Left hindlimb (tissue), 1 donor: ENCODE measurements at places on chromosomes 2 and 18.

- DNase-seq: no peak
Observed at GRCh38 chr2:121969166-121969565, 213.7 kb downstream of the TSN start.

DNA sequence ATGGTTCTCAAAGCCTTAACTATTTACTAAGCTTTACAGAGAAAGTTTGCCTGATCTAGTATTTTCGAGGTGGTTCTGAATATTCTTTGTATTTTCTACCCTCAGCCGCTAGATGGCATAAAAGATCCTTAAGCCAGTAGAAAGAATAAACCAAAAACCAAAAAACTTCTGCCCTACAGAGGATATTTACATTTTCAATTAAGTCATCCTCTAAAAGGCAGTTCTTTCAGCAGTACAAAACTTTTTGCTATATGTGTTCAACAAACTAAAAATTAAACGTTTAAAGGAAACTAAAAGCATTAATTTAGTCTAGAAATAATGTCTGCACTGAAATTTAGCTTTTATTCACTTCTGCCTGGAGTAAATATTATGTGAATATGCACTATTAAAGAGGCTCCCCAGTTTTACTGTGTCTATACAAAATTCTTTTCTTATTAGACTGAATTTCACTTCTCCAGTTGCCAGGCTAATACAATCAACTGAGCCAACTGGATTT lies 297.5 kb downstream of the PIEZO2 start:
- no peak for DNase-seq

DNA sequence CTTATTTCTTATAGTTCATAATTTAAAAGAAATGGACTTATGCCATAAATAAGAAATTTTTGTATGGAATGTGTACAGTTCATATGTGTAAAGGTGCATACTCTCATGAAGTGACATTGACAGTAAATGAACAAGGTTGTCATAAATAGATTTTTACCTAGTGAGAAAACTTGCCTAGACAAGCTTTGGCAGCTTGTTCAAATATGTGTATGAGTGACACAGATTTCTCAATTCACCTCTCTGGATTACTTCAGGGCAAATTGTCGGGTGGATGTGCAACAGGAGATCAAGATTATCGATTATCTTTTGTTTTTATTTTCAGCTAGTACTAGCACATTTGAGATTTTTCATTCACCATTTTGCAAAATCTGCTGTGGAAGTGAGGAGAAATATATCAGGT lies 758.1 kb upstream of the ACVR2A start:
- no peak for DNase-seq

DNA sequence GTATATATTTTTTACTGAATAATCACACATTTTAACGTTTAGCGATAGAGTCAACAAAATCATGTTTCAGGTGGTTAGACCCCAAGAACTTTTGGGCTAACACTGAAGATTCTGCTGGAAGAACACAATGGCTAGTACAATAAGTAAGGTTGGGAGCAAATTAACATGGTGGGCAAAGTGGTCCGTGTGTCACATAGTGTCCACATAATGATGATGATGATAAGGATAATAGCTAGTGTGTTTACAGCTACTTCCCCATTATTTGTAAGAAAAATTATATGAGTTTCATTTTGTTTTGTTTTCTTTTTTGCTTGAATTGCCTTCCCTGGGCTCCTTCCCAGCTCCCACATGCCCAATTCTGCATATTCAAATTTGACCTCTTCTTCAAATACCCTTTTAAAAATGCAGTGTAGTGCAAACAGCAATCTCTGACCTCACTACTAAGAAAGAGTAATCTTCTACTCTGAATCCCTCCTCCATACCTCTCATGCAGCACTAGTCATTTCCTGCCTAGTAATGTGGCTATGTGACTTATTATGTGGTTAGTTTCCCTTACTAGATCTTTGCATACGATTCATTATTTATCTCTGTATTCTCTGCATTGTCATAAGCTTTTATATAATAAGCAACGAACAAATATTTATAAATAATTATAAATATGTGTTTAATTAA lies 16.9 kb upstream of the VPS54 start:
- no peak for DNase-seq

DNA sequence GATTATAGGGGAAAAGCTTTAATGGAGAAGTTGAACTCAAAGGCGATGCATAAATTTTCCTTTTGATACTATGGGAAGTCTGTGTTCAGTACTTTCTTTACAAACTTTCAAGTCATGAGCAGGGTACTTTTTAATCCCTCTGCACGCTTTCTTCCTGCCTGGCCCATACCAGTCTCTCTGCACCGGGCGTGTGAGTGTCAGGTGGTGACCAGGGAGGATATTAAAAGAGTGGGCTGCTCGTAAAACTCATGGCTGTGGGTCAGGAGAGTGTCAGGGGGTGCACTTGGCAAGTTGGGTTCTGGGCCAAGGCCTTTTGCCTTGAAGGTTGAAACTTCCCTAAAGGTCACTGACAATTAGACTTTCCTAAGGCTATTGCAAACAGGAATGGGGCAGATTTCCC lies 367.8 kb downstream of the GPD2 start:
- DNase-seq: no peak

DNA sequence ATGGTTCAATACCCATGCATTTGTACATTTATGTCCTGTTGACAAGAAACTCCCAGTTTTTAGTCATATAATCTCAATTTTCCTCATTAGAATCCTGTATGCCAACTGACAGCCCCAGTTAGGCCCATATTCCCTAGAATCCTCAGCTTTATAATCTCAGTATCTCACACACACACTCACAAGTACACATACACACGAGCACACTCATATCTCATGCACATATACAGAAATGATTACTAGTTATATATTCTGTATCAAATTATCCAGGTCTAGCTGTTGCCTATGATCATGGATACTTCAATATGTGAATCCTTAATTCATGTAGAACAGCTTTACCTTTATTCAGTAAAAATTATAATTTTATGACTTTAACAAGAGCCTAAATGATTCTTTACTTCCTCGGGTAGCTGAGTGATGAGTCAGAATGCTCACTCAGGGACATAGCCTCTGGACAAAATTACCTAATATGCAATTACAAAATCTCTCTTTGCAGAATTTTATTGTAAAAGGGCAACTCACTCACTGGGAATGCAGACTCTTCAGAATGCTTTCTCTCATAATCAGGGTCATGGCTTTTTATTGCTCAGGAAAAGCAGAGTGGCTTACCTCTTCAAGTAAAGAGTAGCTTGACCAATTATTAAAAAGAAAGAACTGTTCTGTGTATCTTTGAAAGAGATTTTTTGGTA lies 193.6 kb upstream of the PIK3C3 start:
- DNase-seq: no peak

GRCh38 chr18:12960395-12960794 lies 12.6 kb downstream of the SEH1L start:
- no peak for DNase-seq

- DNase-seq: no peak
Observed at GRCh38 chr18:78525366-78526111, 454.1 kb upstream of the SALL3 start.

GRCh38 chr2:191947235-191947634 lies 100.3 kb upstream of the CAVIN2 start:
- DNase-seq: no peak

DNA sequence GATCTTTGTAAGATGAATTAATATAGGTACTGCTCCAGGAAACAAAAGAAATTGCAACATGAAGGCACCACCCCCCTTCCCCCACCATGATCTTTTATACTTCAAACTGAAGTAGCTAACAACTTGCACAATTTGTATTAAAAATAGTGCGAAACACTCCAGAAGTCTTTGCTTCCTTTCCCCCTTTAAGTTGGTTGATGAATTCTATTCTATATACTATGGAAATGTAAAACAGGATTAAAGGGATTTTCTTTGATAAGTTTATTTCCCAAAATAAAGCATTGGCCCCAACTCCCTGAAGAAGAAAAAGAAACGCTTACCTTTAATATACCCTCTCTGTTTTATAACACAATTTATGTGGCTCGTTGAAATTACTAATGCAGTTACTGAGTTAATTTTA lies 227.1 kb downstream of the ARHGAP15 start:
- no peak for DNase-seq

DNA sequence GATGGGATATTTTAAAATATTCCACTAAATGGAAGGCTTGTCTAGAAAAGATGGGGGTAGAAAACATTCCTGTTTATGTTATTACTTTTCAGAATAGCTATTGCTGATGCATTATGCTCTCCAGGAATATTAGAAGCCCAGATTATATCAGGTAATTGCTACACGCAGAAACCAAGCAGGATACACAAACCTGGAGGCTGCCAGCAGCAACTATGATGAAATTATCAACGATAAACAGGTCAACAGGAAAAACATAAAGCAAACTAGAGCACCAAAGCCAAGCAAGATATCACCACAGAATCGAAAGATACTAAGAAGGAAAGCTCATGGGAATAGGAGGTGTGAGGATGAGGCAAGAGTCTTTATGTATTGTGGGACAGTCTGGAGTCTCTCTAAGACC lies 113.2 kb upstream of the SPATS2L start:
- no peak for DNase-seq

DNA sequence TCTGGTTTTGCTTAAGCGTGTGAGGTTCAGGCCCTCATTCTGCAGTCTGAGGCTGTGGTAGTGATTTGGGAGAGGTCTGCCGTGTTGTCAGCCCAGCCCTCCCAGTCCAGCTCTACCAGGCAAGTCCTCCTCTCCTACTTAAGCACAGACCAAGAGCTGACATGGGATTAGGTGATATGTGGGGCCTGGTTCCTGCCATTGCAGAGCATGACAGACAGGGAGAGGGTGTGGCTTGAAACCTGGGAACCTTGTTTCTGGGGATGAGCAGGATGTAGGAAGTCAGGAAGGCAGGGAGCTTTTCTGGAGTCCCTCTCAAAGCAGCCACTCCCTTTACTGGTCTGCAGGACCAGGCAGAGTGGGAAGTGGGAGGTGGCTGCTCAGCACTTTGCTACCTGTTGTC lies 38.6 kb downstream of the PTPRM start:
- DNase-seq: no peak

DNA sequence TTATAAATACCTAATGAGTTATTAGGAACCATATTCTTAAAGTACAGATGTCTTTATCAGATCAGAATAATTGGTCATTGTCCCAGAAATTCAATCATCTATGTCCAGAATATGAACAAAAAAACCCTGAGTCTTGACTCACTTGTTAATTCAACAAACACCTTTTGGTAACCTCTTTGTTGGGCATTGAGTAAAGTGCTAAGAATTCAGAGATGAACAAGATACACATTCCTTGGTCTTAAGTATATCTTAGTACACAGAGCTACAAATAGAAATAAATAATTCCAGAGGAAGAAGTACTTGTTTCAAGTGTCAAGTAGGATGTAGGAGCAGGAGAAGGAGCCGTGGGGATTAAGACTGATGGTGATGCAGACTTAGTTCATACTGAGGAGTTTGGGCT lies 798.1 kb downstream of the CPS1 start:
- DNase-seq: no peak

GRCh38 chr2:135586148-135586547 lies 54.9 kb downstream of the R3HDM1 start:
- DNase-seq: no peak
